ENCODE measurements at places on chromosomes 6 and 20.
A peak's percentile ranks its signal among the peaks of the same experiment; 100 is the strongest.

- DNase-seq = peak; percentile 13
Observed at GRCh38 chr6:2968600-2969135, 2.7 kb downstream of the SERPINB6 start.

DNA sequence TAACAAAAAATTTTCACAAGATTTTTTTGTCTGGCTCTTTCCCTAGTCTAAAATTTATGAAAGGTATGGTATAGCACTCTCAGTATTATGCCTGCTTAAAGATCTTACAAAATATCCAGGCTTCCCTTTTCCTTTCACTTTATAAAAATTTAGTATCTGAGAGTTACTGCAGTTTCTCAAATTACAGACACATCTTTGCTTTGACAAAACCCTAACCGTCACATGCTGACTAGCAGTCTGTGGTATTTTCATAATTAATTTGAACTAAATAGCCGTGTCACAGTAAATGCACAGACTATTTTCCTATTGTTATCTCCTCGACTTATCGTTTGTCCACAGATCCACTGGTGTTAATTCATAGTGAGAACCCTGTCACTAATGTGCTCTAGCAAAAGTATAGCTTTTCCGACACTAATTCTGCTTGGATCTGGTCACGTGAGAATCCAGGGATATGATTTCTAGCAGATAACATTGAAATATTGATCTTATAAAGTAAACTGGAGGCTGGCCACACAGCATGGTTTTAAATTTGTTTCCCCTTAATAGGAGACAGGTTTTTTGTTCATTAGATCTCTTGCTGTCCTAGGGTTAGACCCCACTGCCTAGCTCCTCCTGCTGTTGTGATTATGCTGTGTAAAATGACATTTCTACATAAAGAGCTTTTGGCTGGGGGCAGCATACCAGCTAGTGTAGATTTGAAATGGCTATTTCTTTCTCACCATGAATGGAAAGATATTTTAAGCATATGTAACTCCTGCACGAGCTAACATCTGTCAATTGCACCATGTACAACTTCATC, 340.6 kb upstream of the SASH1 start:
- no peak for DNase-seq

- no peak for DNase-seq
Observed at GRCh38 chr6:63783096-63783495, 147.5 kb downstream of the PHF3 start.

DNA sequence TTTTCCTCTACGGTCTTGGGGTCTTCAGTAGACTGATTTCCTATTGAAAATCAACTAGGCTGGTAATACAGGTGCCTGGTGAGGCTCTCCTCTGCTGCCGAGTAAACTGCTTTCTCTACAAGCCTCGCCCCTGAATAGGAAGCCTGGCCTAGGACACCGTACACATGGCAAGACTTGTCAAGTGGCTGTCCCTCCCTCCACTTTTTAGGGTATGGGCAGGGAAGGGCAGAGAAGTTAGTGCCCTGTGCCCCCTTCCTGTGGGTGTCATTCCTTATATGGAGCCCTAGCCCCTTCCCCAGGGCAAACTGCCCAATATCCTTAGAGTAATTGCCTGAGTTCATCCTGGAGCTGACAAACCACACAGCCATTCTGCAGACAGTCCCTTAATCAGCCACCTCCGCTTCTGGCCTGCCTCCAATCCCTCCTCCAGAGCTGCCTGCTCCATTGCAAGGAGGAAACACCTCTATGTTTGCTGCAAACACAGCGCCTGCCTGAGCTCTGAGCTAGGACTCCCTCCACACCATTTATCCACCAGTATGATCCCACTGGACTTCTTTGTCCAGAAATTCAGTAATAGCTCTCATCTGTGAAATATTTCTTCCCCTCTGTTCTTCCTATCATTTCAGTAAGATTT, 93.1 kb downstream of the CHD6 start:
- no peak for DNase-seq

Measured in activated CD8-positive, alpha-beta memory T cell treated with anti-CD3 and anti-CD28 coated beads, Interleukin-2, amount 50 U/mL, for 48 hours (primary cell).